ENCODE measurements at places on chromosomes 1 and 21.

GRCh38 chr21:24153137-24153536 lies 1454.1 kb downstream of the MRPL39 start:
- DNase-seq = no peak

DNA sequence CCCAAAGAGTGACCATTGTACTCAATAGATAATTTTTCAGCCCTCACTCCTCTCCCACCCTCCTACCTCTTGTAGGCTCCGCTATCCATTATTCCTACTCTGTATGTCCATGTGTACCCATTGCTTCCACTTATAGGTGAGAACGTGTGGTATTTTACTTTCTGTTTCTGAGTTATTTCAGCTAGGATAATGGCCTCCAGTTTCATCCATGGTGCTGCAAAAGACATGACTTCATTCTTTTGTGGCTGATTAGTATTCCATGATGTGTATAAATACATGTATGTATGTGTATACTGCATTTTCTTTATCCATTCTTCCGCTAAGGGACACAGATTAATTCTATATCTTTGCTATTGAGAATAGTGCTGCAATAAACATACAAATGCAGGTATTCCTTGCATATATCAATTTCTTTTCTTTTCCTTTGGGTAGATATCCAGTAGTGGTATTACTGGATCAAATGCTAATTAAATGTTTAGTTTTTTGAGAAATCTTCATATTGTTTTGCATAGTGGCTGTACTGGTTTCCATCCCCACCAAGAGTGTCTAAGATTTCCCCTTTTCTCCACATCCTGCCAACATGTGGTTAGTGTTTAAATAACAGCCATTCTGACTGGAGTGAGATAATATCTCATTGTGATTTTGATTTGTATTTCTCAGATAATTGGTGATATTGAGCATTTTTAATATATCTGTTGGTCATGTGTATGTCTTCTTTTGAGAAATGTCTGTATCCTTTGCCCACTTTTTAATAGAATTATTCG lies 4.9 kb downstream of the LY9 start:
- DNase-seq = peak; percentile 46

DNA sequence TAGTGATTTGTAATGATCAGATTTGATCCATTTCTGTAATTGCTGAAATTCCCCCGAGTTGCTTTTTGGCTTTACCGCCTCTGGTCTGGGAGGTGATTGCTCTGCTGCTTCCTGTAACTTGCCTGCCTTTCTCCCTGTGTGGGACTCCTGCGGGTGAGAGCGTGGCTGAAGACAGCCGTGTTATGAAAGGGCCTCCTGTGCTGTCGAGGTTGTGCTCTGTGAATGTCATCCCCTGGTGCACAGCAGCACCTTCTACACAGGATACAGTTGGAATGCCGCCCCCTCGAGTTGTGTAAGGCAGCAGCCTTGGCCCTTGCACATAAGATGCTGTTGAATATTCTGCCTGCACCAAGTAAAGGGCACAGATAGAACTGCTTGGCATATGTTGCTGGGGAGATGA lies 5.9 kb downstream of the SOD1 start:
- peak; percentile 61 for DNase-seq

DNA sequence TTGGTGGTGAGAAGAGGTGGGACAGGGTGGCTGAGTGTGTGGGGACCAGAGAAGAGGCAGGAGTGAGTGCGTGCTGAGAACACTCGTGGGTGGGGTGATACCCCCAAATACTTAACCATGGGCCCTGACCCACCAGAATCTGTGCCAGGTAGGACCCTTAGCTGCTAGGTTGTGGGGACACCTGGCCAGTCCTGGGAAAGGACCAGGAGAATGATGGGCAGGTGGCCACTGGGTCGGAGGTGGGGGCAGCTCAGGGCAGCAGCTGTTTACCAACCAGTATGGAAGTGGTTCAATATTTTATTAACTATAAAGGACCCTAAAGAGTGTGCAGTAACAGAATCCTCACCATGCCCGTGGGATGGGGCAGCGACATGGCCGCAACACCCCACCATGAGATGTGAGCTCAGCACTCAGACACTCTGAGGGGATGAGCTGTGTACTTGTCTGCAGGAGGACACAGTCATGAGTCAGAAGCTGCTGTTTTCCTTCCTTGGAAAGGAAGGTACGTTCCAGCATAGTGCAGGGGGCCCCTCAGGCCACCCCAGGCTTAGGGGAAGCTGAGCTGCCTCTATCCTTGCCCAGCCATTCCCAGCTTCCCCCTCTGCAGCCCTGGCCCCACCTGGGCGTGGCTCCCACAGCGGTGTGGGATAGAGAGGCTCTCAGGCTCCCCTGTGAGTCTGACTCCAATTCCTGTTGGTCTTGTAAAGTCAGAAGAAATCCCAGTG lies 25.4 kb downstream of the TEX35 start:
- DNase-seq = no peak

- DNase-seq = no peak
Measured at GRCh38 chr1:30899577-30900389, 8.8 kb downstream of the SDC3 start.

GRCh38 chr1:74699331-74699730 lies 25.7 kb upstream of the ERICH3 start:
- DNase-seq = no peak

GRCh38 chr1:156283521-156283920 lies 604 bp upstream of the TMEM79 start:
- no peak for DNase-seq

DNA sequence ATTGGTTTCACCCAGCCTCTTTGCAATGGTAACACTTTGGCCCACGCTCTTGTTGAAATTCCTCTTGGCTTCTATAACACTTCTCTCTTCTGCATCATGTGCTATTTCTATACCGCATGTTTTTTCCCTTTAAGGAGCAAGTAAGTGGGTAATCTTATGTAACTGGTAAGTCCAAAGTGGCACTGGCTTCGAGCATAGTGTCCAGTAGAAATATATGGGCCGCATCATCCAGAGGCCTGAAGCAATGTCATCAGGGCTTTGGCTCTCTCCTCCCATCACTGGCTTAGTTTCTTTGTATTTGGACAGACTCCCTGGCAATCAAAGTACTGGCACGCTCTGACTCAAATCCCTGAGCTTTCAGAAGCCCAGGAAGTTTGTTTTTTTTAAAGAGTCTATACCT lies 17.5 kb downstream of the CHML start:
- DNase-seq = no peak

- DNase-seq = no peak
Measured at GRCh38 chr21:37655611-37656300, 260.5 kb downstream of the KCNJ6 start.

GRCh38 chr1:206468571-206468970 lies 1.7 kb upstream of the IKBKE start:
- DNase-seq = no peak

DNA sequence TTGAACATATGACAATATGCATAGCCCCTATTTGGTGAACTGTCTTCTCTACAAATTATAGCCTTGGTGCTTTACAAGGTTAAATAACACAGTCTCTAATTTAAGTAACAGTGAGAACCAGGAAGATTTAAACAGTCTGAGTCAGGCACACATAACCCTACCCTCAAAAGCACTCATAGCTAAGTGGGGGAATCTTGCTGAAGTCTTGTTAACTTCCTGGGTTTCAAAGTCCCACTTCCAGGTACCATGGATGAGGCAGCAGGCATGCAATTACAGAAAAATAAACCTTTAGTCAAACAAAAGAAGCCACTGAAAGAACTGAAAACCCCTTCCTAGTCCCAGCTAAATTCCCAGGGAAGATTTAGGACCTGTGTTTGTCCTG lies 147.6 kb downstream of the PBX1 start:
- DNase-seq = no peak

GRCh38 chr1:17674726-17675500 lies 80.2 kb upstream of the ACTL8 start:
- DNase-seq = no peak

- DNase-seq = no peak
Measured at GRCh38 chr1:61190618-61191432, 108.5 kb downstream of the NFIA start.

DNA sequence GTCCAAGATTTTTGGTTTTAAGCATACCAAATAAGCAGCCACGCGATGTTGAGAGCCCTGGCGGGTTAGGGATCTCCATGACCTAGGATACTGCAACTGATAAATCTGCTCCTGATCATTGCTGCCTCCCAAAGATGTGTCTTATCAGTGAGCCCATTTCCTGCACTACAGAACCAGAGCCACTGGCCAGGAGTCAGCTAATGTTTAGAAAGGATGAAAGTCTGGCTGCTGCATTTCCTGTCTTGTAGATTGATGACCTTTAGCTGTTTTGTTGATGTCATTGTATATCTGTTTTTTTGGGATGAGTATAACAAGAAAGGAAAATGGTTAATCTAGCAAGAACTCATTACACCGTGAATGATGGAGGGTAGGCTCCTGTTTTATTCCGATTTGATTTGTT lies 74.5 kb downstream of the C1orf21 start:
- DNase-seq = no peak

DNA sequence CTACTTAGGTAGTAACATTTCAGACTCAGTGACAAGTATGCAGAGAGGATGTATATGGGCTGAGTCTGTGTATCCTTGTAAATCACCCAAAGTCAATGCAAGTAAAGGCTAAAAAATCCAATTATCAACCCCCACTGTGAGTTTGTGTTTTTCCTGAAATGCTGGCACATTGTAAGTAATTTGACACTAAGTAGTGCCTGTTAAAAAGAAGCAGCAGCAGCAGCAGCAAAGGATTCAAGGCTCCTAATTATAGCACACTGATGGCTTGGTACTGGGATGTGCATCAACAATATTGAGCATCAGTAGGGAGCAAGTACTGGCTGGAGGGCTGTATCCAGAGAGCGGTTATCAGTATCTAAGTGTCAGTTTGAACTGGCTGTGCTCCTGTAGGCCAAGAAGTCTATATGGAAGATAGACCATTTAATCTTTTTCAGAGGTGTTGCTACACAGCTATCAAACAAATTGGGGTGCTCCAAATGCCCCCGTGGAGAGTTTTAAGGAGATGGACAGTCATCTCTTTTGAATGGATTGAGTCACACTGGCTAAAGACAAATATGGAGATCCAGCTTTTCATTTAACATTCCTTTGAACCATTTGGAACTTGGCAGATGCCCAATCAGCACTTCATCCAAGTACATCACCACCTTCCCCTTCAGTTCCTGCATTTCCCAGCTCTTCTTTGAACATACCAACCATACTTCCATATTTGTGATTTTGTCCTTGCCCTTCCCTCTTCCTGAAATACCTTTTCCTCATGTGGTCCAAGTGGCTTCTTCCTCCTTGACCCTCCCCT lies 241.2 kb upstream of the ST6GALNAC5 start:
- DNase-seq = no peak

DNA sequence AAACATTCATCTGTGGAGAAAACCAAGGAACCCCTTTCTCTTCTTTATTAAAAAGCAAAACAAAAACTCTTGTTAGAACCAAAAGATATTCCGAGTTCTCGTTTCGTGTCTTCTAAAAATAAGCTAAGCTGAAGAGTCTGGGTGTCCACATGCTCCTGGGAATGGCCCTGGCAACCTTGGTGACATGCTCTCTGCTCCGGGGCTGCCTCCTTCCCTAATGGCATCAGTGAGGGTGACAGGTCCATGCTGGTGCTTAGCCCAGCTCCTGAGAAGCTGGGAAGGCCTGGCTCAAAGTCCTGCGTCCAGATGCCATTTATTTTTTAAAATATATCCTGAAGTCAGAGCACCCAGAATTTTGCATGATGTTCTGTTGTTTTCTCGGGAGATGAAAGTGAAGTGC lies 24.6 kb upstream of the TRAPPC10 start:
- no peak for DNase-seq

GRCh38 chr1:174480324-174480723 lies 32.6 kb downstream of the GPR52 start:
- DNase-seq = no peak

GRCh38 chr1:181685211-181685610 lies 201.9 kb downstream of the CACNA1E start:
- DNase-seq = no peak

DNA sequence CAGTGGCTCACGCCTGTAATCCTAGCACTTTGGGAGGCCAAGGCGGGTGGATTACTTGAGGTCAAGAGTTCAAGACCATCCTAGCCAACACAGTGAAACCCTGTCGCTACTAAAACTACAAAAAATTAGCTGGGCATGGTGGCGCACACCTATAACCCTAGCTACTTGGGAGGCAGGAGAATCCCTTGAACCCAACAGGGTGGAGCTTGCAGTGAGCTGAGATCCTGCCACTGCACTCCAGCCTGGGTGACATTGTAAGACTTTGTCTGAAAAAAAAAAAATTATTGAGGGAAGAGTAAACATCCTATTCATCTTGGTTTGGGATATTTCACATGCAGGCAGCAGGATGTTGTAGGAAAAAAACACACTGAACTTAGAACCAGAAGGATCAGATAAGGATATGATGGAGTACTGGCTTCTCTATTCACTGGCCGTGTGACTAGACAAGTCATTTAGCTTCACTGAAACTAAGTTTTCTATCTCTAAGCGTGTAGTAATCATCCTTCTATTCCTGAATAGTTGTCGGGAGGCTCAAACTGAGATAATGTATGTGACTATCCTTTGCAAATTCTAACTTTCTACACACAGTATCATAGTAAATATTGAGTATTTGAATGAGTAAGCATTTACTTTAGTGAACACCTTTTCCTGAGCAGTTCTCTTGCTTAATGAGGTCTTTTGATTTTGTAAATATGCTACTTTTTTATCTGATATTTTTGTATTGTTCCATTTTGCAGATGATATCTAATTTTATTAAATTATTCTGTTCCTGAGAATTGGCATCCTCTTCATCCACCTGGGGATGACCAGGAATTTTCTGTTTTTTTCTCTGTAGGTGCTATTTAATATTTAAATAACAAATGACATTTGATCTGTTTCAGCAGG lies 18.2 kb downstream of the CAP1 start:
- no peak for DNase-seq

GRCh38 chr1:24089027-24089742 lies 22.8 kb downstream of the MYOM3 start:
- DNase-seq = no peak

DNA sequence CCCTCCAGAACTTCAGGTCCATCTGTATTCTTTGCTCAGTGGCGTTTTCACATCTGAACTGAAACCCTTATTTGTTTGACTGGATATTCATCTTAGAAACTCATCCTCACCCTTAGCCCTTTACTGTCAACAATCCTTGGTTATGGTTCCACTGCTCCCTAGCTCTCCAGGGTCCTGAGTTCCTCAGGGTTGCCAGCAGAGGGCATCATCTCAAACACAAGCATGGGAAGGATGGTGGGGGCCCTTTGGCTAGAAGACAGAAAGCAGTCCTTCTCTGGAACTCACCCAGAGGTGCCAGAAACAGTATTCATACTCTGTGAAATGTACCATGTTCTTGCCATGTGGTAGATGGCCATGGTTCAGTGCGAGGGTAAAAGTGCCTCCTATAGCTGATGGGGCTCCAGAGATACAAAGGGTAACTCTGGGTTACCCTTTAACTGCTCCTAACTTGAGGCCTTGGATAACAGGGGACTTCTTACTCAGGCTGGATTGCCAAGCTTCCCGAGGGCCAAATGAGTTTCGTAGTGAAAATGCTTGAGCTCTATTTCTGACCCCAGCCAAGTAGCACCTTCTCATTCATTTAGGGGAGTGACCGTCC lies 11.3 kb downstream of the NCSTN start:
- peak; percentile 67 for DNase-seq

Measured in Kasumi-1 (cell line).